ENCODE measurements at places on chromosomes 5 and 9. TPM values are rescaled to one million over a fixed set of nuclear protein-coding genes. Genes with fewer than 3 reads are reported as not detected.

Gene MPDZ
- 57.9 TPM for total RNA-seq

Gene GMCL2
- not detected for total RNA-seq

Gene TGFBI
- 96.9 TPM for total RNA-seq

Gene NUDT12
- total RNA-seq, result 4.2 TPM

Gene CATSPER3
- 0.19 TPM for total RNA-seq

Gene RNF183
- not detected for total RNA-seq

Gene CBY3
- 0.18 TPM for total RNA-seq

Gene EGFLAM
- 2.2 TPM for total RNA-seq

Gene TMC1
- total RNA-seq, result 2.1 TPM

Gene CFAP90
- total RNA-seq, result not detected

Gene PCDHGA5
- 1.2 TPM for total RNA-seq

Gene STK32A
- total RNA-seq, result 0.38 TPM

Gene CEP72
- 3.1 TPM for total RNA-seq

Gene RIMOC1
- 8.4 TPM for total RNA-seq

Gene AGXT2
- not detected for total RNA-seq

Gene SLC36A2
- total RNA-seq, result not detected

Gene GNPDA1
- total RNA-seq, result 34.7 TPM

Gene EMB
- 0.18 TPM for total RNA-seq

Gene INSL4
- not detected for total RNA-seq

Gene LCN9
- not detected for total RNA-seq

Gene SLC34A1
- total RNA-seq, result not detected
